ENCODE measurements at places on chromosomes 6 and 20.

DNA sequence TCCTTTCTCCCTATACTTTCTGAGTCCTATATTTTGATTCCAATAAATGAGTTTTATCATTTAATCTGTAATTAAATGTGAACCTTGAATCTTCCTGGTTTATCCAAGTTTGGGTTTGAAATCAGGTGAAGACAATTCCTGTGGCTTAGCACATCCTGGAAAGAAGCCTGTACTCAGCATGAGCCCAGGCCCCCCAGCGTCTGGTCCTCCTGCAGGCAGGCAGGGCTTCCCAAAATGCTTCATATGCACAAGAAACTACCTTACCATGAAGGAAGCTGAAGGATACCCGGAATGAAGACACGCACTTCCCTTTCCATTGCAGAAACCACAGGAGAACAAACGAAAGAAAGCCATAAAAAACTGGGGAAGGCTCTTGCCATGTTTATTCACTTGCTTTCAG is 157.4 kb upstream of the PDE10A start:
- no peak for DNase-seq

DNA sequence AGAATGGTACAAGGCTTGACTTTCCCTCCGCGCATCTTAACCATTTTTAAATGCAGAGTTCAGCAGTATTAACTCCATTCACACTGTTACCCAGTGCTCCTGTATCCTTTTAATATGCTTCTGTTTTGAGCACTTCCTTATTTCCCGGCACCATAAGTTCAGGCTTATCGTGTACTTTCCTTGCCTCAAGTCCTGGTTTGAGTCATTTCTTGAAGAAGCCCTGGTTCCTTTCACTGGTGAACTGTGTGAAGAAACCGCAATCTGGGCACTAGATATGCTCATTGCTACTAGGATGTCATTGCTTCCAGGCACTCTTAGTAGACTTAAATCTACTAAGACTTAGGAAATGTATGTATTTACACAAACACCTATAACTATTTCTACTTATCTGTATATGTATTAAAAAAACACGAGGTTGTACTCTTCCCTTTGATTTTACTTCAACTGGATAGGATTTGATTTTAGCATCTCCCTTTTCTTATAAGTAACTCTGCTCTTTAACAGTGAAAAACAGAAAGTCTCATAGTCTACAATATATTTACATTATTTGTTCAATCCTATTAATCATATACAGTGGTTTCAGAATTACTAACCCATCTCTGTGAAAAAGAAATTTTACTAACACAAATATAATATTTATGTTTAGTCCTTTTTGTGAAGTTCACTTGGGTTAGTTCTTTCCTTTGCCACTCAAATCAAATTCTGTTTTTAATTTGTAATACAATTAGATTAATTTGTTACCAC is 135.5 kb downstream of the CDKAL1 start:
- DNase-seq: no peak

GRCh38 chr6:99289701-99290100 is 59.8 kb downstream of the FAXC start:
- no peak for DNase-seq

DNA sequence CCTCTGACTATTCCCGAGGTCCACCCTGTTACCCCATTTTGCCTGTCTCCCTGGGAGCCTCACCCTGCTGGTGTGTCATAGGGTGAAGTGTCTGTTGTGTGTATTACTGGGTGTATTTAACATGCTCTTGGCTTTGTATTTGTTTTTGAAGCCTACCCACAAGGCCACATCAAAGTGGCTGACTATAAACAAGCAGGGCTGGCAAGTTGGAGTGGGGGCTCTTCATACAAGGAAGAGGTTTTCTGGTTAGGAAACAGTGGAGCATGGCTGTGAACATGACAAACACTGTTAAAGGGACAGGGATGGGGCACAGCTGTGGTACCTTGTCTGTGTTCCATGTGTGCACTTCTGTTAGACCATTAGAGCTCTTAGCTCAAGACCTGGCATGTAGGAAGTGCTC is 26.3 kb downstream of the HECA start:
- DNase-seq: peak; percentile 55

DNA sequence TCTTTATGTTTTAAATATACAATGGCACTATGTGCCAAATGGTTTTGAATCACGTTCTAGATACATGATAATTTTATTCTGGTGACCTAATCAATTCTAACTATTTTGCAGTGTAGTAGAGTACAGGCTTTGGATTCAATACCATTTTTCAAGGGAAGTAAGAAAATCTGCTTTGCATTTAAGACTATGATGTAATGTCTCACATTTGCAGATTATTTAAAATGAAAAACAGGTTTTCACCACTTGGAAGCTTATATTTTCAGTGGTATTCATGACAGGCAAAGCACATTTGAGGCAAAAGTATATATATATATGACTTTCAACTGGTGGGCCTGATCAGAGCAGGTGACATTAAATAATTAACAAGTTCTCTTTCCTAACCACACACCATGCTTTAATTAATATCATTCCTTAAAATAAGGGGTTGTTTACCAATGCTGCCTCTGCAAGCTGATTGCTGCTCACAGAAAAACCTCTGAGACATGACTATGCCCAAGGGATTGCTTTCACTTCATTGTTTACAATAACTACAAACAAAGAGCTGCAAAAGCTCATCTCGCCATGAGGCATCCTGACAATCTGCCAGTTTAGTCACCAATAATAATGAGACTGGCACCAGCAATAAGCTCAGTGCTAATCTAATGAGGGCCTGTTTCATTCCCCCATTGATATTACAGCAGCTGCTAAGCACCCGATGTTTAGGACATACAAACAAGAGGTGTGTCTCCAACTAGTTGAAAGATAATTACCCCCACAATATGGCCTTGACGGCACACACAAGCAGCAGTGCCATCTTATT is 1176.0 kb upstream of the GJE1 start:
- DNase-seq: no peak

GRCh38 chr6:169938262-169938701 is 186.9 kb downstream of the ERMARD start:
- DNase-seq: no peak

DNA sequence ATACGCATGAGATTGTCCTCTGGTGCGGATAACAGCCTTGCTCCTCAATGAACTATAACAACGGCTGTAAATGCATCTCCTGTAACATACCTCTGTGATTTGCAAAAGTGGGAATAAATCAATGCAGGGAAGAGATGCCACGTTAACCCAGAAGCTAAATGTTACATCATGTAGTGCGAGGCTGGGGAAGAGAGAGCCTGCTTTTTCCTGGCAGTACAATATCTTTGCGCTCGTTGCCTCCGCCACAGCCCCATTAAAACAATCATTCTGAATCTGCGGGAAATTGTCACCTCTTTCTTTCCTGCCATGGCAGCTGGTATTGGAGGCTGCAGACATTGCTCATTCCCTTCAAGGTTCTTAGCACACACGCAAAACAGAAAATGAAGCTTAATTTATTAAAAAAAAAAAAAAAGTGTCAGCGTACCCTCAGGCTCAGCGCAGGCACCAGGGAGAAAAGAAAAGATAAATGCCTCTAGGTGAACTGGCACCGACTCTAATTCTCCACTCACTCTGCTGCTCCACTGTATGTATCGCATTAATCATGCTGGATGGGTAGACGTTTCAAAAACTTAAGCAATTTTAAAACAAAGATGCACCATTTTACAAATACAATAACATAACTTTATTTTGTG is 70.2 kb upstream of the TFB1M start:
- DNase-seq: no peak

- peak; percentile 40 for DNase-seq
Observed at GRCh38 chr6:10528158-10528981, 7.2 kb downstream of the GCNT2 start.

- DNase-seq: no peak
Observed at GRCh38 chr20:35838205-35838604, 66.4 kb downstream of the PHF20 start.

All from stimulated activated CD8-positive, alpha-beta memory T cell treated with anti-CD3 and anti-CD28 coated beads, Interleukin-4, amount 100 ng/mL, for 48 hours (primary cell).